ENCODE measurements at places on chromosomes 3 and 15.

DNA sequence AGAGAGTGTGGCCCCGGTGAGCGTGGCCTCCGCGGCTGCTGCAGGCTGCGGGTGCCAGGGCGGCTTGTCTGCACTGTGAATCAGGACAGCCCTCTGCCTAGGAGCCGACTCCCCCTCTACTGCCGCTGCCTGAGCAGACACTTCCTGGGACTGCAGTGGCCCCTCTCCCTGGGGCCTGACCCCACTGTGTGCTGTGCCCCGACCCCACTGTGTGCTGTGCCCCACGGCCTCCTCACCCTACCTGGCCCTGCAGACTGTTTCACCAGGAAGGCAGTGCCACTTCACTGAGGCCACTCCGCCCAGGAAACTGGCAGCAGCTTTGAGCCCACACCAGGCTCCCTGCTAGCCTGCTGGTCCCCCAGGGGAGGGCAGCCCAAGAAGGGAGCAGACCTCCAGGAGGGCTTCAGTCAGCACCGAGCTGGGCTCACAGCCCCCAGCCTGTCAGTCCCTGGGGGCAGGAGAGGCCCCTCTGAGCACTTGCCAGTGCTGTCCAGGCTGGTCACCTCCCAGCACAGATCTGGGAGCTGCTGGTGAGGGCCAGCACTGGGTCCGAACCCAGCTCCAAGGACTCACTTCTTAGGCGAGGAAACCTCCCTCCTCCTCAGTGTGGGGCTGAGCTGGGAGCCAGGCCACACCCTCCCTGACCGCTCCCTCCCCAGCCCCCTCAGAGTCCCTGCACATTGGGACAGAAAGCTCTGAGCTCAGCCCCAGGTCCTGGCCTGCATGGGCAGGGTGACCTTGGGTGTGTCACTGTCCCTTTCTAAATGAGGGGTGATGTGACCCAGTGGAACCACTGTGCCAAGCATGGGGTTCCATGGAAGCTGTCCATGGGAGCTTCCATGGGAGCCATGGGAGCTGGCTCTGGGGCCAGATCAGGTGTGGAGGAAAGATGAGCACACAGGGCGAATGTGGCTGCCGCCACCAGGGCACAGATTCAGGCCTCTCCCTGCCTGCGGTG, 56.8 kb downstream of the DNAJB8 start:
- DNase-seq = no peak

GRCh38 chr15:80730387-80730786, 35.3 kb downstream of the ABHD17C start:
- DNase-seq = no peak

DNA sequence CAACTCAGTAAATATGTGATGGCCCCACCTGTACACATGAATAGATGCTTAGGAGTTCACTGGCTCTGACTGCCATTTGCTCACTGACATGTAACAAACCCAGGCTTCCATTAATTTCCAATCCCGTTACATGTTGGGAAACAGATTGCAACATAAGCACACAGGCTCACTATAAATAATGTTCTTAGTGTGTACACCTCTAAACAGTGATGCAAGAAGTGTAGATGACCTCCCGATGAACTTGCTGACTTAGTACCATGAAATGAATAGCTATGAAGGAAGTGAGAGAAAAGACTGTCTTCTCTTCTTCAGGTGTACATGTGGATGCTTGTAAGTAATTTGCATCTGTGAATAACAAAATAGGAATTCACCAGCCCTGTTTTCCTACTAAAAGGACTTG, 21.4 kb upstream of the FSIP1 start:
- no peak for DNase-seq

DNA sequence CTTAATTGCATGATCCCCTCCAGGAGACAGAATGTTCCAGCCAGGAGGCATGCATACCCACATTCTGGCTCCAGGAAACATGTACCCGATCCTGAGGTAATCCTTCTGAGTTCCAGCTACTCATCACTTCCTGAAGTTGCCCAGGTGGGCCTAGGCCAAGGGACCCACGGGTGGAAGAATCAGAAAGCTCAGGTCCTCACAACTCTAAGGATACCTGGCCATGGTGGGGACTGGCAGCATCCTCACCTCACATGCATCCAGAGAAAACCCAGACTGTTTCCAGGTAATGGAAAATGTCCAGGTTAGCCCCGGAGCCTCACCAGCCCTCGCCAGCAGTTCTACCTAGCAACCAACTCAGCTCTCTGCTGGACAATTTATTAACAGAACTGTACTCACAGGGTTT, 78.2 kb downstream of the DAPK2 start:
- no peak for DNase-seq

DNA sequence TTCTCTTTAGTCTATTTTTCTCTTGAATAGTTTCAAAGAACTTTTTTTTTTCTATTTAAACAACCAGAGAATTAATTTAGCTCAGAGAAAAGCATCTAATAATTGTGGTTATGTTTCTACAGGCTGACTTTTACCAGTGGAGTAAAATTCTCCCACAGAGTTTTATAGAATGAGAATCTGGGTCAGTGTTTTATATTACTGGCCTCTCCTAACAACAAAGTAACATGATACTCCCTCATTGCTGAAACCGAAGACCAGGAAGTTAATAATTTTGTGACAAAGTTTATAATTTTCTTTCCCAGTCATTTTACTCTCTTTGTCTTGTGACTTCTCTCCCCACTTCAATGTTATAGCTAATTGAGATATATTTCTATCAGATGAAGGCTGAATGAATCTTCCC, 946.9 kb downstream of the EPHA3 start:
- no peak for DNase-seq

GRCh38 chr15:51199541-51199940, 104.8 kb upstream of the TNFAIP8L3 start:
- no peak for DNase-seq

DNA sequence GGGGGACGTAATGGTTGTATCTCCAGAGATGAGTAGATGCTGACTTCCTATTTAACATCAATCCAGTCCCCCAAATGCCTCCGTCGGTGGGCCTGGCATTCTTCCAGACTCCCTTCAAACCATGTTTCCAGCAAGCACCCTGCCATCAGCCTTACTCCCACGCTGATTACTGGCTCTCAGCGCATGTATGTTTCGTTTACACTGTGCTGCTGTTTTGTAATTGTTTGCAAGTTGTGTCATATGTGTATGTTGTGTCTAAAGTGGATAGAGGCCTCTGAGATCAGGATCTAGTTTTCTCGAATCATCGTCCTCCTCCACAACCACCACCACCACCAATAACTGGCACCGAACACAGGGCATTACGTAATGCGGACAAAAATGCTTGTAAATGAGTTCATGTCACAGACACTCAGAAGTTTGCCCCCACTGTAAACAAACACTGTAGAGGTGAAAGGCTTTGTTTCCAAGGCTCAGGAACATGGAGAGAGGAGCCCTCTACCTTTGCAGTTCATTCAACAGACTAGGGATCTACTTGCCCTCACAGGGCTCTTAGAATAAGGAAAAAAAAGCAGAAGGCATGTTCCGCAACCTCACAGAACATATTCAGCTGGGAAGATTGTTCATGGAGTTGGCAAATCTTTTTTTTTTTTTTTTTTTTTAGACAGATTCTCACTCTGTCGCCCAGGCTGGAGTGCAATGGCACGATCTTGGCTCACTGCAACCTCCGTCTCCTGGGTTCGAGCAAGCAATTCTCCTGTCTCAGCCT, 46.1 kb upstream of the SEMA4B start:
- no peak for DNase-seq

DNA sequence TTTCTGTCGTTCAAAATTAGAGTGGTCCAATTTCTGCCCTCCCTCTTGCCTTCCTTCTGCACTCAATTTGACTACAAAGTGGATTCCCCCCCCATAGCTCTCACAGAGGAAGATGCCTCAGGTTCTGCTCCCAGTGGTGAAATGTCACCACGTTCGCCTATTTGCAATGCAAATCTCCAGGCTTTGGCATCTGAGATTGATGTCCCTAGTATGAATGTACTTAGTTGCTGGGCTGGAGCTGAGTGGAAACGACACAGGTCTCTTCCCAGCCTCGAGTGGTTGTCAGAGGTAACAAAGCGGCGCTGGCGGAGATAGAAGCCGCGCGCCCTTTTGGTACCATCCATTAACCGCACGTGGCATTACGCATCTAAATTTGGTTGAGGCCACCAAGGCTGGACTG, 860.1 kb downstream of the MCTP2 start:
- no peak for DNase-seq
